ENCODE measurements at places on chromosomes 2 and 18.

DNA sequence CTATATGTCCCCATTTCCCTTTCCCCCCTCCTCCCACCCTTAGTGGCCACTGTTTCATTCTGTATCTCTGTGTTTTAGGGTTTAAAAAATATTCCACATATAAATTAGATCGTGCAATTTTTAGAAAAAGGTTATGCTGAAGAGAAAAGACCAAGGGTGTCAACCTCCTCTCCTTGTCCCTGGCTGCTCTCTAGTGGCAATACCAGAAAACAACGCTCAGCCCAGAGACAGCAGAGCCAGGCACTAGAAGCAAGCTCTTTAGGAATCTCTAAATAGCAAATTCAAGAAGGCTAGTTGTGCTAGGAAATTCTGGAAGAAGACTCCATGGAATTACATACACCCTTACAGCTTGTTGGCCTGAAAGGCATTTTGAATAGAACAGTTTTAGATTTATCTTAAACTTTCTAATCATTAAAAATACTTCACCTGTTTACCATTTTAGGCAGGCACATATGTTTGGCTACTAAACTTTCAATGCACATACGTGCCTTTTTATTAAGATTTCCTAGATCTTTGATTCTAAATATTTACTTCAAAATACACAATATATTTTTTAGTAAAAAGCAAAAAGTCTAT is 35.1 kb upstream of the RASGRP3 start:
- peak; percentile 62 for DNase-seq

GRCh38 chr2:172299741-172300140 is 127.6 kb upstream of the ITGA6 start:
- DNase-seq: no peak

DNA sequence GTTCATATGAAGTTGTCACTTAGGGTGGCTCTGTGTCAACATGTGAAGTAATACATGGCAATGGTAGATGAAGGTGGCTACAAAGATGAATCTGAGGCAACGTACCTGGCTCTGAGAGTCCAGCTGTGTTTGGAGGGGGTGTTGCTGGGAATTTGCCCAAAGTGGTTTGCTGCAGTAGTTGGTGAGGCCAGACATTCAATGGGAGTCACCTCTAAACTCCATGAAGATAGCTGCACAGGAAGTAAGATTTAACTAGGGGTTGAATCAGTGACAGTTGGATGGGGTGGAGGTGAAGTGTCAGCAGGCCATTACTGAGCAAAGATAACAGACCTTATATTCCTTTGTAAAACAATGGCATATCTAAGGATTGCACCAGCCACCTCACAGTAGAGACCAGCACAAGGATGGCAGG is 71.8 kb downstream of the NUP35 start:
- no peak for DNase-seq

GRCh38 chr18:64131314-64131713 is 17.6 kb downstream of the LINC00305 start:
- DNase-seq: no peak

DNA sequence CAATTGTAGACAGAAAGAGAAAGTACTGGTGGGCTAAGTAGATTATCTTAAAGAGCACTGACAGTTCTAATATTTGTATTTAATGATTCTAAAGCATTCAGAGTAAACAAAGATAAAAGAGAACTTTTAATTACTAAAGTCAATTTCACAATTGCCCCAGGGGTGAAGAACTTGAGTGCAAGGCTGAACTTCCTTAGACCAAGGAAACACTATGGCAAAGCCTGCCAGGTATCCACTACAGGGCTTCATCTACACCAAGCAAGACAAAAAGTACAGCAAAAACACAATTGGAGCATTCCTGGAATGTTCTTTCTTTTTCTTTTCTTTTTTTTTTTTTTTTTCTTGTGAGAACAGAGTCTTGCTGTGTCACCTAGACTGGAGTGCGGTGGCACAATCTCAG is 46.9 kb upstream of the NDUFV2 start:
- DNase-seq: no peak

DNA sequence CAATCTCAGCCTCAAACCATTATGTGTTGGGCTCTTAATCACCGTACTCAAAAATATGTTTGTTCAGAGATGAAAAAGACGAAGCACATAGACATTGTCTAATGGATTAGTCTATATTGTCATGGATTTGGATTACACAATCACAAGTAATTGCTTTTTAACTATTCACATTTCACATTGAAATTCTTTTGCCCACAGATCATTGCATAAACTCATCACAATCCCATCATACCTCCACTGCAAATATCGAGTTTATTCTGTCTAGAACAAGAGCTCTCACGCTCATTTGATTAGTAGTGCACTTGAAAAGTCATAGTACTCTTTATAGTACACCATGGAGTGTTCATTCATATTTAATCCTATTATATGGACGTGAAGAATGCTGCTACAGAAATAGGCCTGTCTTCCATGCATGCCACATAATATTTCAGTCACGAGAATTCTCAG is 97.9 kb upstream of the SOX11 start:
- no peak for DNase-seq

DNA sequence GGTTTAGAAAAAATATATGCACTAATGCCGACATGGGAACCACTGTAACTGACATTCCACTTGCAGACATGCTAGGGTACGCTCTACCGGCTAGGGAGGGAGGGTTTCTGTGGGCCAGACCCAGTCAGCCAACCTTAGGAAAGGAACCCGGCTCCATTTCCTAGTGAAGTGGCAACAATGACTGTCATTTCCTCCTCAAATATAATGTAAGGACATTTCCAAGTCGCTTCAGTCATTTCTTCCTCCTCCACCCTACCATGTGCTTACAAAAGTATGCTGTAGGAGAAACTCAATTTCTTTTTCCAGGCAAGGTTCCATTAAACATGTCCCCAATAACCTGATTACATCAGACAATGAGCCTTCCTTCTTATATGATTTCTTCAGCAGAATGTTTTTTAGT is 64.3 kb upstream of the PSMD14 start:
- DNase-seq: no peak

- DNase-seq: no peak
Measured at GRCh38 chr2:52532956-52533355, 1234.6 kb upstream of the CHAC2 start.

Data from Right ventricle myocardium superior (tissue), 1 donor.